ENCODE measurements at places on chromosomes 2 and 18.

GRCh38 chr2:144889348-144889747 lies 369.4 kb upstream of the ZEB2 start:
- DNase-seq = no peak

GRCh38 chr2:88170472-88170892 lies 336 bp downstream of the THNSL2 start:
- no peak for DNase-seq

DNA sequence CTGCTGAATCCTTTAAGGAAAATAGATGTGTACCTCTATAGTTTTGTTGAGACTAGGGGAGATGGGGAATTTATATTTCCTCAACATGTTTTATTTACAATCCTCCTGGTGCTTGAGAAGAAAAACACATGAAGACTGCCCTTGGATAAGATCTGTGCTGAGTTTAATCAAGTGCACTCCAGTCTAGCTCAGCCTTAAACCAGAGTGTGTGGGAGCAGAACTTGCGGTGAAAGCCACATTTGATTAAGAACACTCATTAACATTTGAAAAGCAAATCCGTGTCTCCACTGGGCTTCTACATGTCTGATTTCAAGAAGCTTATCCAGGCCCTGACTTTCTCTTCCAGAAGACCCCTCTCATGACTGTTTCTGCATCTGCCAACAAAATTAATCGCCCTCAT lies 84.8 kb upstream of the ITGA6 start:
- no peak for DNase-seq

- no peak for DNase-seq
These were observed 11.1 kb downstream of the OBSL1 start for GRCh38 chr2:219560037-219560892.

DNA sequence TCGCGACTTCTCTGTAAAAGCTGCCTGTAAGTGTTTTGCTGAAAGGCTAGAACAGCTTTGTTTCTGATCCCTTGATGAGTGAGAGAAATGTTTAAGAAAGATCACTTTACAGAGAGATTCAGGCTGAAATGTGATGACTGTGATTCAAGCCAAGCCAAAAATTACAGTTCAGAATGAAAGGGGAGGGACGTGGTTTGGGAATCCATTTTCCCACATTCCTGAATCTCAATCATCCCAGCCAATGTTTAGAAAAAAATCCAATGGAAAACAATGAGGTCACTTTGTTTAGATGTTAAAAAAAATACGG lies 416.7 kb downstream of the ARHGAP15 start:
- DNase-seq = no peak

GRCh38 chr2:65545837-65546805 lies 113.7 kb upstream of the SPRED2 start:
- peak; percentile 31 for DNase-seq

All from HTR-8/SVneo (cell line).